Colonic mucosa (tissue), 4 donors: ENCODE measurements at places on chromosomes 1 and 21.
A peak's percentile ranks its signal among the peaks of the same experiment; 100 is the strongest.

DNA sequence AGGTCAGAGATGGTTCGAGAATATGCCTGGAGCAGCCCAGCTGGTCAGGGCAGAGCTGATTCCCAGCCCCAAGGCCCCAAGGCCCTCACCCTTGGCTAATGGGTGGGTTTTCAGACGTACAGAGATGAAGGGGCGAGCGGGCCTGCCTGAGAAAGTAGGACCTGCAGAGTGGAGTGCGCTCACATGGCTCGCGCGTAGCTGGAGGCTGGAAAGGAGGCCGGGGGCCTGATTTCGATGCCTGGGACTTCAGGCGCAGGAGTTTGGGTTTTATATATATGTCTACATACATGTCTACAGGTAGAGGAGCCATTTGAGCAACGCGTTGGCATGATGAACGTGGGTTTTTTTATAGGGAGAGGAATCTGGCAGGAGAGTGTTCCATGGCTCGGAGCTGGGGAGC, 8.9 kb downstream of the COQ8A start:
- DNase-seq: no peak

DNA sequence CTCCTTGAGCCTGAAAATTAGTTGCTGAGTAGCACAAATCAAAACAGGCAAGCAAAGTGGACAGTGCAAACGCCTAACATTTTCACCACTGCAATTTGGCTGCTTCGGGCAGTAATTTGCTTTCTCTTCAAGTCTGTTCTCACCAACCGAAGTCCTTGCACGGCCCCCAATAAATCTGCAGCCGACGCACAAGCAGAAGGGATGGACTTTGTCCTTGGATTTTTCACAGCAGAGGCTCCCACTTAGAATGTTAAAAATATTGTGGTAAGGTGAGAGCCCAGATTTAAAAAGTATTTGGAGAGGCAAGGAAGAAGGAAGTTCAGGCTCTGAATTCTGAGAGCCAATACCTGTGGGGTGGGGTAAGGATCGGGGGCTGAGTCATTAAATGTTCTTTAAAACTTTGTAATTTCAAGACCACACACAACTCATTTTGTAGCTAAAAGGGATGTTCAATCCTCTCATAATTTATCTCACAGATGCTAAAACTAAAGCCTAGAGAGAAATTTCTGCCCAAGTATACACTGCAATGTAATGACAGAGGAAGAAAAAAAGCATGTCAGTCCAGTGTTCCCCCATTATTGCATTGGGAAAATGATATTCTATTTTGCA, 6.2 kb downstream of the CD247 start:
- DNase-seq: no peak

GRCh38 chr1:209527993-209528717, 55.4 kb upstream of the CAMK1G start:
- no peak for DNase-seq

DNA sequence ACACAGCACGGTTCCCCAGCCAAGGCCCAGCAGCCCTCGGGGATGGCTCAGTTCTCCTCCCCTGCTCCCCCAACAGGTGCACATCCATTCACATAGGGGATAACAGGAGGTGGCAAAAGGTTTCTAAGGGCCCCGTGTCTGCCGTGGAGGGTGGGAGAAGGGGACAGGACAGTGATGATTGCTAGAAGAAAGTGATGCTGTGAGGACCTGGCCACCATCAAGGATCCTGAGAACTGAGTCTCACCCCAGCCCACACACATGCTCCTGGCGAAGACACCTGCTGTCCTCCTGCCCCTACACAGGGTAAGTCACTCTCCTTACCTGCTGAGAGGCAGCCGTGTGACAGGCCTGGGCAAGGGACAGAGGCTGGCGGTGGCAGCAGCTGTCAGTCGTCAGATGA, 54.5 kb downstream of the GNG4 start:
- no peak for DNase-seq

DNA sequence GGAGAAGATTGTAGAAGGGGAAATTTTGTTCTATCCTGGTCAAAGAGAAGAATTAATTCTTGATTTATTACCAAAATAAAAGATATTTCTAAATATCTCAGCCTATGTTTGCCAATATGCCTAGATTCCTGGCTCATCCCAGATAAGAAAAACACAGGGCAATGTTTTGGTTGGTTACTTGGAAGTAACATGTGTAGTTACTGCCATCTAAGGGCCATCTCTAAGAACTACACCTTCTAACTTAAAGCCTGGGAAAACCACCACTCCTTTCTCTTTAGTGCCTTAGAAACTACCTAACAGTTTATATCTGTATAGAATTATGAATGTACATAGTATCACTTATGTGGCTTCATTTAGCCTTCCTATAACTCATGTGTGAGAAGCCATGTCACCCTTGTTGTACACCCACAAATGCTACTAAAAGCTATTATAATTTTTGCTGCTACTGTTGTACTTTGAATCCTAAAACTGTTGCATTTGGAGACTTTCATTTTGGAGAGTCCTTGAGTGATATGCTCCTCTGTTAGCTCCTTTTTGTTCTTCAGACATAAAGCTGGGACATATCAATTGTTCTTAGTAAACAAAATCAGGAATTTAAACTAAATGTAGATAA, 4.5 kb downstream of the AIM2 start:
- DNase-seq: no peak

DNA sequence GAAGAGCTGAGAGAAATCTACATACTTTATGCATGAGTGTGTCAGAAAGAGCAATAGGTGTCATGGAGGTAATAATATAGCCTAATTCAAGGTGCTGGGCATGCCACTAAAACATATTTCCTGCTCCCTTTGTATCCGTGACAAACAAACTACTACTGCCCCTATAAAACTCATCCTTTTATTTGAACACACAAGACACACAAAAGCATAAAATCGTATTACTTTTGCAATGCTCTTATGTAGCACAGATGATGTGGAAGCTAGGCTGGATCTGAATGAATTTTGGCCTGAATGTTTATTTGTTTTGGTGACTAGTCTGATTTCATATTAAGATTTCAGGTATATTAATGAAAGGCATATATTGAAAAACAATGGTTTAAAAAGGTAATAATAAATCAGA, 239.3 kb upstream of the NEGR1 start:
- no peak for DNase-seq

- peak; percentile 69 for DNase-seq
These were observed 543 bp upstream of the KCNJ10 start for GRCh38 chr1:160070243-160071163.

GRCh38 chr21:29499734-29500343, 201.1 kb downstream of the BACH1 start:
- no peak for DNase-seq

DNA sequence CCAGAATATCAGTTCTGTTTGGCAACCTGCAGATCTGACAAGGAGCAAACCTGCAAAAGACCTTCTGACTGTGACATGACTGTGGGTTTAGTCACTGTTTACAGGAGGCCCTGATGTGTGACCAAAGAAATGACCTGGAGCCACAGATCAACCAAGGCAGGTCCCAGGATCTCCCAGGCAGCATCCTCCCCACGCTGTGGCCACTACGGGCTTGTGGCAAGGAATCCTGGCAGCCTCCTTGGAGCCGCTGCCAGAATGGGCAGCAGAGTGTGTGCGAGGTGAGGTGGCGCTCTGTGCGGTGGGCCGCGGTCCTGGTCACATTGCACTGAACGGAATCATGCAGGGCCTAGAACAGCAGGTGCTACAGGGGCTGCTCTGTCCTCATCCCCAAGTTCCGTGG, 15.9 kb downstream of the MCM3AP start:
- DNase-seq: no peak

DNA sequence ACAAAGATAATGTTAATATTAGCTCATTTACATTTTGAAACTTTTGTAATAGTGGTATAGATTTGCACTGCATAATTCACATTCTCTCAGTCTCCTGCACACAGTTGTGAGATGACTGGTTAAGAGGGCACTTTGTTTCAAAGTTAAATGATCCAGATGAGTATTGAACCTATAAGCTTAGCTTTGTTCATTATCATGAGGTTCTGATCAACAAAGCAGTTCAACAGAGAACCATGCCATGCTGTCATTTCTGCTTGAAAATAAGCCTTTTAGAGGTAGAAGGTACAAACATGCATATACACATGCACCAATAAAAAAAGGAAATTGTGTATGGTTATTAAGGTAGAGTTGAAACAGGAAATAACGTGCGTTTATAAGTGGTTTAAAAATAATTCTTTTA, 4.8 kb downstream of the RAP1A start:
- DNase-seq: no peak
